ENCODE measurements at places on chromosomes 7 and 10.

DNA sequence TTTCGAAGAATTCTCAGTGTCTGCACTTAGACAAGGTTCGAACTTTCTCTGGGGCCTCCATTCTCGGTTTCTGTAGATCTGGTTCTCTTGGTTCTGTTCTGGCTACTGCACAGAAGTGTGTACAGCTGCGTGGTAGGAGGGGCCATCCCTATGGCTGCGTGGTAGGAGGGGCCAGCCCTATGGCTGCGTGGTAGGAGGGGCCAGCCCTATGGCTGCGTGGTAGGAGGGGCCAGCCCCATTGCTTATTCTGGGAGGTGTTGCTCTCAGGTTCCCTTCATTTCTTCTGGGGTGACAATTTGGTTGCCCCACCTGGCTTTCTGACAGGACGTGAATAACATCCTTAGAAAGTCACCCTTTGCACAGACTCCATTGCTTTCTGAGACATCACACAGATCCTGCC, 65.2 kb upstream of the CHST15 start:
- no peak for DNase-seq

DNA sequence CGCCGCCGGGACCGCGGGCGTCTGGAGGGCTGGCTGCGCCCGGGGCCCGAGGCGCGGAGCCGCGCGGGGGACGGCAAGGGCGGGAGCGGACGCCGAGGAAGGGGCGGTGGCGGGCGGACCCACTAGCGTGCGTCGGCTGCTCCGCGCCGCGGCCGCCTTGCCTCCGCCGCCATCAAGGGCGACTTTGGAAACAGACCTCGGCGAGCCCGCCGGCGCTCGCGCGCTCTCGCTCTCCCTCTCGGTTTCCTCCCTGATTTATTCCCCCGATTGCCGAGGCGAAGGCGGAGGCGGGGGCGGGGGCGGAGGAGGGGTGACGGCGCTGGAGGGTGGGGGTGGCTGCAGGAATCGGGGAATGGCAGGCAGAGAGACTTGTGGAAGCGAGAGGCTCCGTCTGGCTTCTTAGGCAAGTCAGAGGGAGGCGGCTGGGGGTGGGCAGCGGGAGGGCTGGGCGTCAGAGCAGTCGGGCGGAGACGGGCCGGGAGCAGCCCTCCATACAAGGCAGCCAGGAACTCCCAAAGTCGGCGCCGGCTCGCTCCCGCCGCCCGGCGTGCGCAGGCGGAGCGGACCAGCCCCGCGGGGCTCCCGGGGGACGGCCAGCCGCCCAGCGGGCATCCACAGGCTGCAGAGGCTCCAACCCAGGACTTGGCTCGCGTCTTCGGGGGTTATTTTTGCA, at the start of gene CACNA2D1:
Gene CACNA2D1 (minus strand): TSS at position 231 of the 673 bp plus-strand sequence.
- no peak for DNase-seq

GRCh38 chr7:102450242-102450641, 14.4 kb downstream of the ALKBH4 start:
- DNase-seq, result no peak

DNA sequence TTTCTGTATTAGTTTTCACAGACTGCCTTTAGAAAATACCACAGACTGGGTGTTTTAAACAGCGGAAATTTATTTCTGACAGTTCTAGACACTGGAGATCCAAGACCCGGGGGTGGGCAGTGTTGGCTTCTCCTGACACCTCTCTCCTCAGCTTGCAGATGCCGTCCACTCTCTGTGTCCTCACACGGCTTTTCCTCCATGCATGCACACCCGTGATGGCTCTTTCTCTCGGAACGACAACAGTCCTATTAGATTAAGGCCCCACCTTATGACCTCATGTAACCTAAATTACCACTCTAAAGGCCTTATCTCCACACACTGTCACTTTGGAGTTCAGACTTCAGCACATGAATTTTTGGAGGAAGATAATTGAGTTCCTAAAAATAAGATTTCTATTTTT, 142.9 kb upstream of the VWC2 start:
- DNase-seq, result no peak

DNA sequence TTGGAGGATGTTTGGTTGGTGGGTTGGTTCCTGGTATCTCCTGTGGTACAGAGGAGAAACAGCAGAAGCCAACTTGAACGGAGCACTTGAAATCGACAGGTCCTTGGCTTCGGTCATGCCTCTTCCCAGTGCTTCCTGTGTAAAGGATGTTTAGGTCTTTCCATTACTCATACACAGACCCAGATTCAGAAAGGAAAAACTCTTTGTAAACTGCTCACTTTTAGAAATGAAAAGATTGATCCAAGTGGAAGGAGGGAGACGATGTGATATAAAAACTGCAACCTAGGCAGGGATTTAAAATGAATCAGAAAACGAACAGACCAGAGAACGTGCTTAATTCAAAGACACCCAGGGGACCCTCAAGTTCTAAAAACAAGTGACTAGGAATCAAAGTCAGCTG, 338.4 kb downstream of the GALNT17 start:
- no peak for DNase-seq

- no peak for DNase-seq
Measured at GRCh38 chr7:152986376-152986775, 226.8 kb downstream of the ACTR3B start.

GRCh38 chr10:58335306-58336005, 650 bp downstream of the UBE2D1 start:
- DNase-seq, result no peak

GRCh38 chr7:125169088-125169487, 239.5 kb upstream of the POT1 start:
- no peak for DNase-seq

- no peak for DNase-seq
Measured at GRCh38 chr10:19194866-19195265, 146.3 kb downstream of the MALRD1 start.

DNA sequence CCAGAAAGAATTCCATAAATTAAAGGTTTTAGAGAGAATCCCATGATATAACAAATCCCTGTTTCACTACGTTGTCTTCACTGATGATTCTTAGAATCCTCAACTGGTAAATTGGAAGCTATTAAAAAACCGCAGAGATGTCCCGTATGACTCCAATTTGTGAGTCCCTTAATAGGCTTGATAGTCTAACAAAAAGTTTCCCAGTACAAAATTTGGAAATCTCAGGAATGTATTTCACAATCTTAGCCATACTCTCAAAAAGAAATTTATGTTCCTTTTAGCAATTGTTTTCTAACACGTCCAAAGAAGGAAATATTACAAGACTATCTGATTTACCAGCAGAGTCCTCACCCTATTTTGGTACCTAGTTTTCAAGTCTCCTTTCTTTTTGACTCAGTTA, 2.5 kb downstream of the TES start:
- no peak for DNase-seq

DNA sequence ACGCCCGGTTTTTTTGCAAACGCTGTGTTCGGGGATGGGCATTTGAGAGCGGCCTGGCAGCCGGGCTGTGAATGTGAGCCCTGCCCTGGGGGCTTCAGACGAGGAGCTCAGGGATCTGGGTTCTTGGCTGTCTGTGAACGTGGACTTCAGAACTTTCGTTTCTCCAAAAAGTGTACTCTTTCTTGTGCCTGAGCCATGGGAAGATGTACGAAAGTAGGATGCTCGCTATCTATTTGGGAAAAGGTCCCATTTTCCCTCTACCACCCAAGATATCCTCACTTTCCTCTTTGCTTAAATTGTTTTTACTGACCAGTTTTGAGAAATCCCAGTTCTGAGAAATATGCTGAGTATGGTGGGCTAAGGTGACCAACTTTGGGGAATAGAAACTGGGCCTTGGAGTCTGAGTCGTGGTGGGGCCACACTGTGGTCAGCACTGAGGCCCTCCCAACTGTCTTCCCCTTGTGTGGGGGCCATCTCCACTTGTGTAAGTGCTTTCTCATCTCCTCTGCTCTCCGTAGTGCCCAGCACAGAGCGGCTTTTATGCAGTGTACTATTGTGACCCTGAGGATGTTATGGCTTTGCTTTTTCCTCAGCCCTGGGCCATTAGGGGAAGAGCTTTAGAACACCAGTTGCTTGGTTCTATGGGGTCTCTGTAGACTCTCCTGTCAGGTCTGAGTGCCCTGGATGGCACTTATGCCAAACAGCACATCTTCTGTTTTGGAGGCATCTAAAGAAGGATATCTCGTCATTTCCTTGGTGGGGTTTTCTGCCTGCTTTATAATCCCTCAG, 918 bp downstream of the DBNL start:
- DNase-seq, result no peak

DNA sequence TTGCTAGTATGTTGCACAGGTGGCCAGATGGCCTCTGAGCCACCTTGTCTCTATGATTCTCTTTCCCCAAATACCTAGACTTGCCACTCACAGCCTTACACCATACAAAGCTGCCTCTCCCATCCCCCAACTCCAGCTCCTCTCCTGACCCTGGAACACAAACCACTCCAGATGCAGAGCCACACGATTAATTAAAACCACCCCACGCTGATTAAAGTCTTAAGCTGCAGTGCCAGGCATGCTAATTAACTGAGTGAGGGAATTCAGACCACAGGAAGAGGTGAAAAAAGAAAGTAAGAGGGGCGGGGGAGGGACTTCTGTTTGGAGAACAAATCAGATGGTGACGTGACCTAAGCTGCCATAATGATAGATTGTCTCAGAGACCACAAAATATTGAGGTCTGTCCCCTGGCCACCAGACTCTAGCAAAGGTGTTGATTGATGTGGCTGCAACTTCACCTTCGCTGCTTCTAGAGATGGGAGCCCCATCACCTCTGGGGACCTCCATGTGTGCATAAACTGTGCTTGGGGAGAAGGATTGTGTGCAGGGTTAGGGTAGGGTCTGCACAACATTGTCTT, 331.3 kb downstream of the PLXNA4 start:
- DNase-seq, result no peak

DNA sequence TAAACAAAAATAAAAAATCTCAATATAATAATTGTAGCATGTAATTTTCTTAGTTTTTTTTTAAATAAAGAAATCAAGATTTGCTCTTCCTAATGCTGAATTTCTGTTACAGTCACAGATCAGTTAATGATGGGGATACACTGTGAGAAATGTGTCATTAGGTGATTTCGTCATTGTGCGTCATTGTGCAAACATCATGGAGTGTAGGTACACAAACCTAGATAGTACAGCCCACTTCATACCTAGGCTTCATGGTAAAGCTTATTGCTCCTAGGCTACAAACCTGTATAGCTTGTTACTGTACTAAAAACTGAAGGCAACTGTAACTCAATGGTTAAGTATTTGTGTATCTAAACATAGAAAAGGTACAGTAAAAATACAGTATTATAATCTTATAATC, 74.4 kb upstream of the LSM8 start:
- no peak for DNase-seq

DNA sequence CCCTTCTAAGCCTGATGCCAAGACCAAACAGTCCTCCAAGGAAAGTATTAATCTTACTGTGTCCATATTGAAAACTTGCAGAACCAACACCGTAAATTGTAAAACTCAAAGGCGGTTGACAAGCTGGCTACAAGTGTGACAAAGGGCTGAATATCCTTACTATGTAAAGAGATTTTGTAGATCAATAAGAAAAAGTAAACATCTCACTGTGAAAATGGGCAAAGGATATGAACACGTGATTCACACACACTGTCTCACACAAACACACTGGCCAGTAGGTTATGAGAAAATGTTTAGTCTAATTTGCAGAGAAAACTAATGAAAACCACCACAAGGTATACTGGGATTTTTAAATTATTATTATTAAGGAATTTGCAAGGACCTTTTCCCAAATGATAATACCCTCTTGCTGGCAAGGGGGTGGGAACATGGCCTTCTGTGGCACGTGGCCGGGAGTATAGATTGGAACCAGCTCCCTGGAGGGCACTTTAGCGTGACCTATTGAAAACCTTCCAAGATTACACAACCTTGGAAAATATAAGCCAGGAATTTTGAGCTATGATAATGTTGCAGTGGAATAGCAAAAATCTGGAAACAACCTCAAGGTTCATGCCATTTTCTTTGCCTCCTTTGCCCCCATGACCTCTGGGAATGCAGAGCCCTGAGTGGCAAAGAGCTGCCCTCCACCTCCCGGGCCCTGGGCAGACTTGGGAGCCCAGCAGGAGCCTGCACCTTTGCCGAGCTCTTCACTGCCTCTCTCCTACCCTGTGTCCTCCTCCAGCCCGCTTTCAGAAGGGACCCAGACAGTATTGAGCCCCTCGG, 26.2 kb upstream of the SLC29A3 start:
- no peak for DNase-seq

DNA sequence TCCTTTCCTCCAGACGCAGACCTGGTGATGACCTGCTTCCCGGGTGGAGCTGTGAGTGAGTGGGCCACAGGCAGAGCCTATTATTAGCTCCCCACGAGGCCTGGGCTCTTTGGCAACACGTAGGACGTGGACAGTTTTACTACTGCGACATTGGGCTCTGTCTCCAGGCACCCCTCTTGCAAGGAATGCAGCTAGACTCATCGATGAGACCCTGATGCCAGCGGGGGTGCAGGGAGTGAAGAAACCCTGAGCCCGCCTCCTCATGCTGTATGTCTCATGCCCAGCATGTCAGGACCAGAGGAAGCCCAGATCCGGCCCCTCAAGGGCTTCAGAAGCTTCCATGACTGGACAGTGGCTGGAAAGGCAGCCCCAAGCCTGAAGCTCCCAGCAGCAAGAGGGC, 161.9 kb downstream of the TCERG1L start:
- no peak for DNase-seq

DNA sequence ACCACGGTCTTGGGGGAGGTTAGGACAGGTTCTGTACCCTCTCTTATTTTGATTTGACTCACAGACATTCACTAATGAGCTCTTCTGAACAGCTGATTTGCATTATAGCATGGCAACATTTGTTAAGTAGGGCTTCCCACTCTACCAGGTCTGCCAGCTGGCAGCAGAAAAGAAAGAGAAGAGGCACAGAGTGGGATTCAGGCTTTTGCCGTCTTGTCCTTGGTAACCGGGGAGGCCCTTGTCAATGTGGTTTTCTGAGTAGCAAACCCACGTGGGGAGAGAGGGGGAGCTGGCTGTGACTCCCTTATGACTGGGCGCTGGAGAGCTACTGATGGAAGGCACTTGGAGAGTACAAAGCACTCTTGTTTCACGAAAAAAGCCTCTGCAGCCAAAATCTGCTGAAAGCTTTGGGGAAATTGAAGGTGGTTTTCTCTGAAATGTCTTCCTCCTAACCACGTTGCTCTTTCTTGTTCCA, 355.3 kb upstream of the GALNT17 start:
- DNase-seq, result no peak

- DNase-seq, result no peak
Measured at GRCh38 chr10:120828763-120829319, 22.3 kb upstream of the WDR11 start.

DNA sequence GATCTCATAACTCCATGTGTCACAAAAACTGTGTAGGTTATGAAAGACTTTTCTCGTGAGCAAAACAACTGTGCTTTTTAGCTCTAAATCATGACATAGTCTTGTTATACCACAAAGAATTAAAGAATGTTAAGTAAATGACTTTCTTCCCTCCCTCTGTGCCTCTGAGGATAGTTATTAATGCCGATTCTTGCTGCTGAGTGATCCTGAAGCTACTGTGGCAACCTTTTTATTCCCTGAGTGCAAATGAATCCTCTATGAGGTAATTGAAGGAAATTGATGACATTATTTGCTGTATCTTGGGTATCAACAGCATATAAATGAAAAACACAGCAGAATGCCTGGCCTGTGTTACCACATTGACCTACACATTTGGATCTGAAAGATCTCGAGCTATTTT, 142.2 kb upstream of the HDAC9 start:
- DNase-seq, result no peak

All from left renal cortex interstitium (tissue), 4 donors.